ENCODE measurements at places on chromosomes 4 and X.
A peak's percentile ranks its signal among the peaks of the same experiment; 100 is the strongest.

DNA sequence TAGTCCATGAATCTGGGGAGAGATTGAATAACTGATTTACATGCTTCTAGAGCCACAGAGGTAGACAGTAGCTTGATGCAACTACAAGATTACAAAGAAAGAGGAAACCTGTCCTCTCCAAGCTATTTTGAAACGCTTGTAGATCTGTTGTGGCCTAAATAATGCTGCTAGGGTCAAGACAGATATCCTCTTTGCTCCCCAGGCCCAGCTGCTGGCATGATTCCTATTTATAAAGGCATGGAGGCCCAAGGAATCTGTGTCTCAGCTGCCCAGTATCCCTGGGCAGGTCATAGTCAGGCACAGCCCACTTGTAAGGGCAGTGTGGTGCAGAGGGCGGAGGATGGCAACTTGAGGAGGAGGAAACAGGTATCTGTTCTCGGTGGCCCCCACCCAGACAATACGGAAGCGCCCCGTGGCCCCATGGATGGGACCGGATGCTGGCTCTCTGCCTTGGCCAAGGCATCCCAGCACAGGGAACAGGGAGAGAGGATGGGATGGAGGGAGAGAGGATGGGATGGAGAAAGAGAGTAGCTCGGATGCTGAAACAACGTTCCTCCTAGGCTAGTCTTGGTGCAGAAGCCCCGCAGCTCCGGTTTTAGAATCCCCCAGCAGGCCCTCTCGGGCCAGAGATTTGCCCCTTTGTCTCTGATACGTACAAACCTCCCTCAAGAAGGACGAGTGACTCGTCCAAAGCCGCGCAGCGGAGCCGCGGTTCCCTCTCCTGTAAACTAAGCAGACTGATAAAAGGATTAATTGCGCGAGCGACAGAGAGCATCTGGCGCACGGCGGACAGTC lies 767 bp upstream of the SMIM20 start:
- DNase-seq = no peak

DNA sequence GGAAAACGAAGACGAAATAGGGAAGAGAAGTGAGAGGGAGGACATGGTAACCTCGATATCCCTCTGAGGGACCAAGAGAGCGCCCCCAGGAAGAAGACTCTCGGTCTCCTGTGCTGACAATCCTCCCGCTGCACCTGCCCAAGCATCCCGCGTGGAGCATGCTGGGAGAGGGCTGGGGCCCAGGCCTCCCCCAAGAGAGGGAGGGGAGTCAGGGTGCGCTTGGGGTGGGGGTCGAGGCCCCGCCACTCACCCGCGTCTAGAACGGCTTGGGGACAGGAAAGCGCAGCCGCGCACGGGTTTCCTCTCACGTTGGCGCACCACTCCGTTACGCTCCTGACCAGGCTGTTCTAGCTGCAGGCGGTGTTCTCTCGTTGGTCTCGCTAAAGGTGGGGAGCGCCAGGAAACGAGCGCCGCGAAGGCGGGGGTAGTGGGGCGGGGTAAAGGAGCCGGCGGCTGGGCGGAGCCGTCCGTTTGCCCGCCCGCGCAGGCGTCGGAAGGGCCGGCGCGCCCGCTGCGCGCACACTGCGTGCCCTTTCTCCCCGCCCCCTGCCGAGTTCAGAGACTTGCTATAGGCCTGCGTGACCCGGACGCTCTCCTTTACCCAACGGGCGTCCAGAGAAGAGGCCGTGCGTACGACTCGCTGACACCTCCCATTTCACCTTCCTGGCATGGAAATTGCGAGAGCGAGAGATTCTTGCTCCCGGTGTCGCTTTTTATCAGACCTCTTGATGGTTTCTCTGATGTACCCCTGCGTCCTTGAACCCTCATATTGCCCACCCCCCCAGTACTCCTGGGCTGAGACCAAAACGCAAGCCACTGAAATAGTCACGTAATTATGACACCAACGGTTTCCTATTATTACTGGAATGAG lies at the start of gene C1GALT1C1:
Gene C1GALT1C1 (minus strand): TSS at position 388 of the 871 bp plus-strand sequence. CDS start 2,888 bp downstream, outside the sequence.
- DNase-seq = peak; percentile 97

DNA sequence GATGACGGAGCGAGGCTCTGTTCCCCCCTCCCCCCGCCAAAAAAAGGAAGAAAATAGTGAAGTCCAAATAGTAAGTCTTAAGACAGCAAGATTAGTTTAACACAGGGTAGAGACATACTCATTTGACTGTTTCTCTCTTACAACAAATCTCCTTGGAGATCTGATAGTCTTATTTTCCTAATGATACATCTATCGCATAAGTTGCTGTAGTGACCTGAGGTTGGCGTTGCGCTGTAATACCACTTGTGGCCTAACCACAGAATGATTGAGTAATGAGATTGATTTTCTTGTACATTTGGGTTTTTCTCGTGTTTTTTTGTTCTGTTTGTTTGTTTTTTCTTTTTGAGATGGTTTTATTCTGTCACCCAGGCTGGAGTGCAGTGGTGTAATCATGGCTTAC lies 27.2 kb downstream of the OCIAD1 start:
- no peak for DNase-seq

GRCh38 chr4:92678292-92678691 lies 374.5 kb downstream of the GRID2 start:
- DNase-seq = peak; percentile 4

DNA sequence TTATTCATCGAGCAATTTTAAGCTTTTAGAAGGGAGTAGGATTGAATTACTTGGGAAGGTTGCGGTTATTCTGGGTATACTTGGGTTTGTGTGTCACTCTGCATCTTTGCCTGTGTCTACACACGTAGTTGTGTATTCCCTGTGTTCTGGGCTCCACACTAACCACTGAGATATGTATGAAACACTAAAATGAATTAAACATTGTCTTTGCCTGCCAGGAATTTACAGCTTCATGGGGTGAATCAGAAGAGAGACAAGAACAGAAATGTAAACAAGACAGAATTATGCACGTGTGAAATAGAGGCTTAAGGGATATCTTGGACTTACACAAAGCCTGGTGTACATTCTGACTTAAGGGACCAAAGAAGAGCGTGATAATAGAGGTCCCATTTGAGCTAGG lies 228.5 kb downstream of the AFF2 start:
- no peak for DNase-seq

DNA sequence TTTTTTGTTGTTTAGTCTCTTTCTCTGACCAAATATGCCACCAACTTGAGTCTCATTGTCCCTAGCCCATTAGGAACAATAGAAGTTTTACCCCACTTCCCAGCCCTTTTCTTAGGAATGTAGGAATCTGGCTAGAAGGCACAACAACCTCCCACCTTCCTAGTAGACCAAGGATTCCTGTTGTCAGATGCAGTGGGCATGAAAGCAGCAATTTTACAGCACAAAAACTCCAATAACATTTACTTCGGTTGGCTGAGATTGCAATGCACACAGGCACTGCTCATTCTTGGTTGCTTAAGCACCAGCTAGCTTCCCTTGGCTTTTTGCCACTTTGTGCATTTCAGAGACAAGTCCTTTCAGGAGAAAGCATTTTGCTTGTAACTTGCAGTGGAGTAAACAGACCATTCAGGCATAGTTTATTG lies 312.8 kb downstream of the TENM3 start:
- peak; percentile 54 for DNase-seq
